ENCODE measurements at places on chromosomes 12 and 14.

- no peak for DNase-seq
These were observed 40.8 kb downstream of the DYRK2 start for GRCh38 chr12:67689385-67689784.

- DNase-seq, result no peak
These were observed 886 bp upstream of the METTL17 start for GRCh38 chr14:20988717-20989470.

DNA sequence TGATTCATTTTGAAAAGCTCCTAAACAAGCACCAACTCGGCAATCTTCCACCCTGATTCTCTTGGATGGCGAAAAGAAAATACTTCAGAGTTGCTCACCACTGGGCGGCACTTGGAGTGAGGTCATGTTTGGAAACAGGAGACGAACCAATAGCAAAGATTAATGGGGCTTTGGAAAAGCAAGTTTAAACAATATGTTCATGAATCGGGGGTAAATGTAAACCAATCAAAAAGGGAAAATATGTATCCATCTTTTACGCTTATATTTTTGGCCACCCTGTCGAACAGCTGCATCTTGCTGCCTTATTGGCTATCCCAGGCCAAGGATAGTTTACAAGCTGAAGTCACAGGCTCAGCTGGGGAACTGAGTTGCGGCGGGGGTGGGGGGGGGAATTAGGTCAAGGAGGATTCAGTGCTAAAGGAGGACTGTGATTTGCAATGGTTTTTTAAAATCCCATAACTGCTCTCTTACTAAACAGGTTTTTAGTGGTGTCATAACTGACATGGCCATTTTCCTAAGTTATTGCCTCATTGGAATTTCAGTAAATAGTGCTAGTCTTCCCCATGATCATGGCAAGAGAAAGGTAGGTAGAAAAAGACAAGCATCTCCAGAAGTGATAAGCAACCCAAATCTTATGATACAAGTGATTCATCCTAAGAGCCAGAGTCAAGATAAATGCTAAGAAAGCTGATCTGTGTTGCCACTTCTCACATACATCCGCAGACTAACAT is 210.6 kb downstream of the PHLDA1 start:
- no peak for DNase-seq

DNA sequence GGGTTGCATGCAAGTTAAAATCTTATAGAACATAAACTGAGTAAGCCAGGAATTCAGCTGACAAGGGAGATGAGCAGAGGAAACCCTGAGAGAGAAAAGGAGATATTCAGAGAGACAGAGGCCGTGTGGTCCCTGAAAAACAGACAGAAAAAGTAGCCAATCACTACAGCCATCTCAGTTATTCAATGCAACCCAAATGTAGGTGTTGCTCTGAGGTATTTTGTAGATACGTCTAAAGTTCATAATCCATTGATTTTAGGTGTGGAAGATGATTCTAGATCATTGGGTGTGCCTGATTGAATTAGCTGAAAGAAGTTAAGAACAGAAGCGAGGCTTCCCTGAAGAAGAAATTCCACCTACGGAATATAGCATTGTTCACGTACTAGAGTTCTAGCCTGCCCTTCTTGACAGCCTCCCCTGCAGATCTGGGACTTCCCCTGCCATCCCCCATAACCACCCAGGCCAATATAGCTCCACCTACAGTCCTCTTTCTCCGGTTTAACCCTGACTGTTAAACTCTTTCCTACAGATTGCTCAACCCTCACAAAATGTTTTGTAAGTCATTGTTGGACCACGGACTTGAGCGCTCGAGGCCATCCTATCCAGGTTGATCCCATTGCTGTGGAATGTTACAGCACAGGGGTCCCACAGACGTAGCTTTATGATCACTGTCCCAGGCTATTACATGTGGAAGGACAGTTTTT is 21.7 kb downstream of the AICDA start:
- DNase-seq, result no peak

GRCh38 chr14:59832653-59833294 is 37.8 kb downstream of the RTN1 start:
- no peak for DNase-seq

DNA sequence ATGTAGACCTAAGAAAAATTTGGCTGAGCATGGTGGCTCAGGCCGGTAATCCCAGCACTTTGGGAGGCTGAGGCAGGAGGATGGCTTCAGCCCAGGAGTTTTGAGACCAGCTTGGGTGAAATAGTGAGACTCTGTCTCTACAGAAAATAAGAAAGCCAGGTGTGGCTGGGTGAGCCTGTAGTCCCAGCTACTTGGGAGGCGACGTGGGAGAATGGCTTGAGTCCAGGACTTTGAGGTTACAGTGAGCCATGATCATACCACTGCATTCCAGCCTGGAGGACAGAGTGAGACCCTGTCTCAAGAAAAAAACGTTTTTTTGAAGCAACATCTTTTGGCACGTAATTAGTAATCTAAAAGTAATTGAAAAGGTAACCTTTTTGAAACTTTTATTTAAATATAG is 70.9 kb downstream of the FERMT2 start:
- DNase-seq, result no peak

- DNase-seq, result no peak
These were observed 13.9 kb upstream of the PITPNM2 start for GRCh38 chr12:123164710-123165261.

- no peak for DNase-seq
These were observed 5.0 kb downstream of the CLEC12B start for GRCh38 chr12:10015450-10015849.

- DNase-seq, result no peak
These were observed 94.9 kb downstream of the NAV3 start for GRCh38 chr12:77925536-77926108.

DNA sequence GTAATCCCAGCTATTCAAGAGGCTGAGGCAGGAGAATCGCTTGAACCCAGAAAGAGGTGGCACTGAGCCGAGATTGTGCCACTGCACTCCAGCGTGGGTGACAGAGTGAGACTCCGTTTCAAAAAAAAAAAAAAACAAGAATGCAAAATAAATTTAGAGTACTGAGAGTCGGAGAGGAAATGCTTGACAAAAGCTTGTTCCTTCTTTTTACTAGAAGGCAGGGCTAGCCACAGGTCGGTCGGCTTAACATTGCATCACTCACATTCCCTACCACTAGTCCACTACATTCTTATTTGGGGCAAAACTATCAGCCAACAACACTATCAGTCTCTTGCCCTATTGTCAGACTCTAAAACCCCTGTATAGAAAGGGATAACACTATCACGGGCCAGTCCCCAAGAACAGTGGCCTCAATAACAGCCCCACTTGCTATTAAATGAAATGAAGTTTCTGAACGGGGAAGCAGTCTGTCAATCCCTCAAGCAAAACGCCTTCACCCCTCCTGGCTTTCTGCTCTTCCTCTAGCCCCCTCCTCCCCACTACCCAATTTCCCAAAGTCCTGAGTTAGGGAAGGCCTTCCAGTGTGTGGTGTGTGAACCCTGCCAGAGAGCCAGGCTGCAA is 1.0 kb downstream of the RNF41 start:
- no peak for DNase-seq

- DNase-seq, result peak; percentile 12
These were observed 562 bp downstream of the PAN2 start for GRCh38 chr12:56333197-56333678.

- DNase-seq, result no peak
These were observed 80.2 kb downstream of the PELI2 start for GRCh38 chr14:56198438-56198837.

DNA sequence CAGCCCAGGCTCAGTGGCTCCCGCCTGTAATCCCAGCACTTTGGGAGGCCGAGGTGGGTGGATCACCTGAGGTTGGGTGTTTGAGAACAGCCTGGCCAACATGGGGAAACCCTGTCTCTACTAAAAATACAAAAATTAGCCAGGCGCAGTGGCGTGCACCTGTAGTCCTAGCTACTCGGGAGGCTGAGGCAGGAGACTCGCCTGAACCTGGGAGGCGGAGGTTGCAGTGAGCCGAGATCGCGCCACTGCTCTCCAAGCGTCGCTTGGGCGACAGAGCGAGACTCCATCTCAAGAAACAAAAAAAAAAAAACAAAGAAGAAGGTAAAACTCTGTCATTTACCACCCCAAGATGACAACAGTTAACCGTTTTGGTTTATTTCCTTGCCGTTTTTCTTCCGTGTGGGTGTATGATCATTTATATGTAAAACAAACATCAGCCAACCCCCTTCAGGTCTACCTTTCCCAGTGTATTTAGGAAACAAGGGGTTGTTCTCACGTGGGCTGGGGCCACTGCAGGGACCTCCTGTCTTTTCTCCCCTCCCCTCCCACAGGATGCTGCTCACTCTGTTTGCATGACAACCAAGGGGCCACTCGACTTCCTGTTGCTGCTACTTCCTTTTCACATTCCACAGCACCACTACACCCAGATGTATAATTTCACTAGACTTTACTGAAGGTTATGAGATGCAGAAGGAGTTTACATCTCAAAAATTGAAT is 13.6 kb downstream of the TTC9 start:
- DNase-seq, result peak; percentile 57

GRCh38 chr12:94284859-94285258 is 136.5 kb downstream of the PLXNC1 start:
- no peak for DNase-seq

GRCh38 chr12:108611884-108612415 is 14.1 kb upstream of the TMEM119 start:
- peak; percentile 22 for DNase-seq

- DNase-seq, result no peak
These were observed 865 bp downstream of the RGS6 start for GRCh38 chr14:71933001-71933587.

DNA sequence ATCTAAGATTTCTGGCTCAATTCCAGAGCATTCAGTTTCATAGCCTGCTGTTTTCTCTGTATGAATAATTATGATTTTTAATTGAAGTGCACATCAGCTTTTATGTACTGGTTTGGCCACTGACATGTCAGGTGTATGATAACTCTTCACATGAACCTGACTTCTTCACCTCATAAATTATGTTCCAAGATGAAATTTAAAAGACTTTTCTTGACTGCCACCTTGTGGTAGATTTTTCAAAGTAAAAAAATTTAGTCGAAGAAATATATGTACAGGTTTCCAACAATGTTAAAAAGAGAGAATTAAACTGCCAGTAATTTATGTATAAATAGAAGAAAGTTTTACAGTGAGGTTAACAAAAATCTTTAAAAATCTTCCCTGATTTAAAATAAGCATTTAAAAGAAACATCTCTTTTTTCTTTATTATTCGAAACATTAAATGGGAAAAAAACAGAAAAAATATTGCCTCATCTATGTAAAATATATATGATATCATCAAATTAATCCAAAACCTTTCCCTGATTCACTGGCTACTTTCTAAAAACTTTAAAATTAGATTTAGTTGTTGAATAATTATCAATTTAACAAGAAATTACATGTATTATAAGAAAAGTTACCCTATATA is 124.9 kb upstream of the ATXN7L3B start:
- no peak for DNase-seq

DNA sequence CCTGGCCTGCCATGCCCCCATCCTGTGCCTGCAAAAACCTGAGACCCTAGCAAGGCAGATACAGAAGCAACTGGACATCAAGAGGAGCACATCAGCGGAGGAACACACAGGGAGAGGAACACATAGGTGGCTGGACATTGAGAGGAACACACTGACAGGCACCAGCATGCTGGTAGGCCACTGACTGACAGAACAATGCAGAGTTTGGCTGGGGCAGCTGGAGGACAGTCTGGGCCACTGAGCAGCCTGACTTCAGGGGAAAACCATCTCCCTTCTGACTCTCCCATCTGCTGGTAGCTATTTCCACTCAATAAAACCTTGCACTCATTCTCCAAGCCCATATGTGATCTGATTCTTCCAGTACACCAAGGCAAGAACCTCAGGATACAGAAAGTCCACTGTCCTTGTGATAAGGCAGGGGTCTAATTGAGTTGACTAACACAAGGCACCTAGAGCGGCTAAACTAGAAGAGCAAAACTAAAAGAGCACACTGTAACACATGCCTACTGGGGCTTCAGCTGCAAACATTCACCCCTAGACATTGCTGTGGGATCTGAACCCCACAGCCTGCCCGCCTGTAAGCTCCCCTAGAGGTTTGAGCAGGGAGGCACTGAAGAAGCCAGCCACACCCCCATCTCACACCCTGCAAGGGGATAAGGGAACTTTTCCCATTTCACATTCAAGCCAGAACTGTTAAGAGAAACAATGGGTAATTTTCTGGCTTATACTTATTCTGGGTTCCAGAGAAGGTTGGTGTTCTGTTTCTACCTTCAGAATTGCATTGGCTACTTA is 22.1 kb downstream of the CLECL1 start:
- no peak for DNase-seq

GRCh38 chr12:115402443-115403180 is 718.6 kb upstream of the TBX3 start:
- DNase-seq, result no peak

DNA sequence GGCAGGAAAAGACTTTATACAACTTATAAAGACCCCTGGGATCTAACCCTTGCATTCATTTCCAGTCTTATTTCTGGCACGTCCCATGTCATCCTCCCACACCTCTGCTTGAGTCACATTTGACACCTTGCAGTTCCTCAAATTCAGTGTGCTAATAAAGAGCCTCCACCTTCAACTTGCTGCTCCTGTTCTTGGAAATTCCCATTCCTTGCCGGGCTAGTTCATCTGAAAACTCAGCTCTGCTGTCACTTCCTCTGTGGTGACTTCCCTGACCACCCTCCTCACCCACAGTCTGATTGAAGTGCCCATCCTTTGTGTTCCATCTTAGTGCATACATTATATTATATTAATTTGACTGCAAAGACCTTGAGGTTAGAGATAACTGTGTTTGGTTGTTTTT is 37.4 kb upstream of the PSMA6 start:
- DNase-seq, result no peak

- DNase-seq, result no peak
These were observed 7.5 kb downstream of the ATF1 start for GRCh38 chr12:50771409-50771808.

DNA sequence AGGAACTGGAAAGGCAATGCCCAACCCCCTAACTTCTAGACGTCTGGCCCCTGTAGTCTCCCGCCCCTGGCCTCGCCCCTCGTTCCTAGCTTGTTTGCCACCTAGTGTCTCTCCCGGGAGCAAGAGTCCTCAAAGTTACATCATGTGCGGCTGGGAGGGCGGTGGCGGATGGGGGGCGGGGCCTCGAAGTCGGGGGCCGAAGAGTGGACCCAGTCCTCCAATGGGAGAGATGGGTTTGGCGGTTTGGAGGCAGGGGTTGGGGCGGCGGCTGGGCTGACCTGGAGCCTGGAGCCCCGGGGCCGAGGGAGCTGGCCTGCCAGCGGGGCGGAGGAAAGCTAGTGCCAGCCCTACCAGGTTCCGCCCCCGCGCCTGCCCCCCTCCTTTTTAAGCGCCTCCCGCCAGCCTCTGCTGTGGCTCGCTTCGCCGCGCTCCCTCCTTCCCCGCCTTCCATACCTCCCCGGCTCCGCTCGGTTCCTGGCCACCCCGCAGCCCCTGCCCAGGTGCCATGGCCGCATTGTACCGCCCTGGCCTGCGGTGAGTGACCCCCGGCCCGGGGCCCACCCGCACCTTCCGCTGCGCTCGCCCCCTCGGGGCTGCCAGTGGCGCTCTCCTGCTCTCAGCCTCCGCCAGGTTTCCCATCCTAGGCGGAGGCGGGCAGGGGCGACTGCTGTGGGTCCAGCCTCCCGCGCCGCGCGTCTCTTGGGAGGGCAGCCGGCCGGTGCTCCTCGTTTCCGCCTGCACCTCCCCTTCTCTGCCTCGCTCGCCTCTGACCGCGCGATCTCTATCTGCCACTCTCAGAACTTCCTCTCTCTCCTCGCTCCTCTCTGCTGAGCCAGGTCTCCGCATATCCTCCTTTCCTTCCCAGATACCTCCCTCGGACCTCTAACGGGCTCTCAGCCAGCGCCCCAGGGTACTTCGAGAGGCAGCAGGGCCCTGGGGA is at the start of gene PCK2:
TSS of gene PCK2 (plus strand) at position 411 of the 940 bp plus-strand sequence. CDS start at position 506, 95 bp downstream.
- DNase-seq, result peak; percentile 68
